Activated CD4-positive, alpha-beta T cell treated with anti-CD3 and anti-CD28 coated beads, Interleukin-2, amount 10 ng/mL, durations not matched to agents 24 days and 14 days (primary cell): ENCODE measurements at places on chromosomes 1 and 21. TPM values are rescaled to one million over a fixed set of nuclear protein-coding genes. Genes with fewer than 3 reads are reported as not detected.

DNA sequence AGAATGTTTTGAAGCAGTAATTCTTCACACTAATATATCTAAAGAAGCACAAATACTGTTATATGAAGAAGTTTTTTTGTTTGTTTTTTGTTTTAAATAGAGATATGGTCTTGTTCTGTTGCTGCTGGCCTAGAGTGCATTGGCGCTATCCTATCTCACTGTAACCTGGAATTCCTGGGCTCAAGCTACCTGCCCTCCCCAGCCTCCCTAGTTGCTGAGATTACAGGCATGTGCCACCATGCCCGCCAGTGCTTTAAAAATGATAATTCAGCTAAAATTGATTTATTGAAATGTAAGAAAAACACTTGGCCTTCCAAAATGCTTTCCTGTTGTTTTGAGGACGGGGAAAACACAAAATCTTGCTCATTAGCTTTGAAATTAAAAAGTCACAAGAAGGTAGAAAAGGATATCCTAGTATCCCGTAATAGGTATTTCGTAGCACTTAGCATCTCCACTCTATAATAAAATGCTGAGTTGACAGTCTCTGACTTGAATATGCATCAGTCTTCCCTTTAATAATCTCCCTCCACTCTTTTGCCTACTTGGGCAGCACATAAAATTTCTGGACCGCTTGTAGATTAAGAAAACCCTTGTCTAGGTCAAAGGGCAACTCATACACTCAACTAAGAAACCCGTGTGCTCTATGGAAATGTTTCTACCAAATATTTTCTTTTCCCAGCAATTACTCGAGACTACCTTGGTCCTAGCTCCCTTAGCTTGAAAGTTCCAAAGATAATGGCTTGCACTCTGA, 1.3 kb downstream of the SCYL3 start:
- peaks cover 45% of the 10 kb centered on the region for H3K4me1 ChIP-seq
- H3K27me3 ChIP-seq = peaks cover 8% of the 10 kb centered on the region
- peak overlapping the region; percentile 84 for H3K4me3 ChIP-seq
- peak overlapping the region; percentile 99 for H3K27ac ChIP-seq
- peak; percentile 55 for DNase-seq
- peaks cover 17% of the 10 kb centered on the region for H3K36me3 ChIP-seq

MFAP2 gene
- not detected in 2 replicates for total RNA-seq

GRCh38 chr1:48051466-48052126, 54.4 kb upstream of the TRABD2B start:
- H3K4me1 ChIP-seq = no peaks in the 10 kb centered on the region
- H3K27me3 ChIP-seq = peaks cover 3% of the 10 kb centered on the region
- H3K4me3 ChIP-seq = no peak overlapping the region
- H3K27ac ChIP-seq = no peak overlapping the region
- no peaks in the 10 kb centered on the region for H3K36me3 ChIP-seq

C4BPA gene
- not detected in 2 replicates for total RNA-seq
